ENCODE measurements at places on chromosomes 13 and 19.
A peak's percentile ranks its signal among the peaks of the same experiment; 100 is the strongest.

DNA sequence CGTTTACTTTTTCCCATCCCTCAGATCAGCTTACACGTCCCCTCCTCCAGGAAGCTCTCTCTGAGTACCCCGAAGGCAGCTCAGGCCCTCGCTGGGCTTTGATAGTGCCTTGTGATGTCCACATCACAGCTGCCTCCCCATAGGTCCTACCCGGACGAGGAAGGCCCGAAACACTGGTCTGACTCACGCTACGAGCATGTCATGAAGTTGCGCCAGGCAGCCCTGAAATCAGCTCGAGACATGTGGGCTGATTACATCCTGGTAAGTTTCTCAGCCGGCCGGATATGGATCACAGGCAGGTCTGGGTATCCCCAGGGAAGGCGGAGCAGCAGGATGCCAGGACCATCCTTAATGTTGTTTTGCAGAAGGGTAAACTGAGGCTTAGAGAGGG is 4.8 kb downstream of the COLGALT1 start:
- H3K36me3 ChIP-seq = no peaks in the 10 kb centered on the region
- H3K27me3 ChIP-seq = no peaks in the 10 kb centered on the region
- DNase-seq = no peak
- no peak overlapping the region for H3K4me3 ChIP-seq
- peaks cover 10% of the 10 kb centered on the region for H3K4me1 ChIP-seq

GRCh38 chr19:44608391-44608821 is 5.0 kb upstream of the IGSF23 start:
- no peak overlapping the region for H3K27ac ChIP-seq
- H3K4me3 ChIP-seq = no peak overlapping the region
- H3K4me1 ChIP-seq = peaks cover 20% of the 10 kb centered on the region
- no peaks in the 10 kb centered on the region for H3K36me3 ChIP-seq

- peaks cover 3% of the 10 kb centered on the region for H3K4me1 ChIP-seq
- H3K36me3 ChIP-seq = no peaks in the 10 kb centered on the region
- DNase-seq = no peak
- no peak overlapping the region for H3K4me3 ChIP-seq
- no peaks in the 10 kb centered on the region for H3K27me3 ChIP-seq
- no peak overlapping the region for H3K27ac ChIP-seq
Observed at GRCh38 chr13:41199526-41199925, 5.2 kb upstream of the KBTBD7 start.

- no peak for DNase-seq
- peaks cover under 1% of the 10 kb centered on the region for H3K36me3 ChIP-seq
- no peaks in the 10 kb centered on the region for H3K27me3 ChIP-seq
- H3K27ac ChIP-seq = peak overlapping the region; percentile 94
Observed at GRCh38 chr19:4455719-4456475, 1.7 kb downstream of the UBXN6 start.

GRCh38 chr19:4016903-4017638 is 9.5 kb downstream of the PIAS4 start:
- H3K36me3 ChIP-seq = peaks cover 20% of the 10 kb centered on the region
- H3K27me3 ChIP-seq = no peaks in the 10 kb centered on the region

GRCh38 chr19:49718991-49719390 is 28.1 kb downstream of the CPT1C start:
- peak overlapping the region; percentile 61 for H3K27ac ChIP-seq
- DNase-seq = no peak
- peak overlapping the region; percentile 97 for H3K4me3 ChIP-seq
- H3K36me3 ChIP-seq = peaks cover 20% of the 10 kb centered on the region

- H3K4me3 ChIP-seq = peak overlapping the region; percentile 90
- H3K27ac ChIP-seq = peak overlapping the region; percentile 95
- H3K36me3 ChIP-seq = no peaks in the 10 kb centered on the region
- no peaks in the 10 kb centered on the region for H3K27me3 ChIP-seq
Observed at GRCh38 chr19:21604351-21604926, 99.0 kb downstream of the ZNF429 start.

DNA sequence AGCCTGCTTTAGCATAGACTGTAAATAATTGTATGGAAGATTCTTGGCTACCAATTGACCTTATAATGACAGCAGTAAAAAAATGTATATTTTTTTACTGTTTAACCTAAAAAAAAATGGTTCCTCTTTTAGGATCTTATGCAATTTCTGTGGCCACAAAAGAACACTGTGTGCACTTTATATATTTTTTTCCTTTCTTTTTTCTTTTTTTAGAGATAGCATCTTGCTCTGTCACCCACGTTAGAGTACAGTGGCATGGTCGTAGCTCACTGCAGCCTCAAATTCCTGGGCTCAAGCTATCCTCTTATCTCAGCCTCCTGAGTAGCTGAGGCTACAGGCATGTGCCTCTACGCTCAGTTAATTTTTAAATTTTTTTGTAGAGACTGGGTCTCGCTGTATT is 6.1 kb downstream of the FLT3 start:
- no peak overlapping the region for H3K27ac ChIP-seq
- DNase-seq = no peak
- H3K36me3 ChIP-seq = no peaks in the 10 kb centered on the region
- H3K4me1 ChIP-seq = peaks cover 10% of the 10 kb centered on the region

- no peak for DNase-seq
- no peaks in the 10 kb centered on the region for H3K27me3 ChIP-seq
- peaks cover 19% of the 10 kb centered on the region for H3K4me1 ChIP-seq
- H3K4me3 ChIP-seq = no peak overlapping the region
- no peaks in the 10 kb centered on the region for H3K36me3 ChIP-seq
Observed at GRCh38 chr13:40328091-40328490, 338.4 kb downstream of the FOXO1 start.

DNA sequence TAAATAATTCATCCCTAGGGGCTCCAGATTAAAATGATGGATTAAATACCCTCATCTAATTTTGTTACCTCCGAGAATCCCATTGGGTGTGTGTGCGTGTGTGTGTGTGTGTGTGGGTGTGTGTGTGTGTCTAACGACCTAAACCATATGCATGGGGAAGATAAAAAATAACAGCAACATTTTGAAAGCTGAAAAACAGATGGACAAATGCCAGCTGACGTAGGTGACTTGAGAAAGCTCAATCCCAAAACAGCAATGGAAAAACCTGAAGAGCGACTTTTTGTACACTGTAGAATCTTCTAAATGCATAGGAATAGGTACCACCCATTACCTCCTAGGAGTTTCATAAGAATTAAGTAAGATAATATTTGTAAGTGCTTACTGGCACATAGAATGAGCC is 8.7 kb upstream of the RPL21 start:
- no peaks in the 10 kb centered on the region for H3K27me3 ChIP-seq
- H3K4me3 ChIP-seq = no peak overlapping the region
- H3K36me3 ChIP-seq = no peaks in the 10 kb centered on the region
- no peak overlapping the region for H3K27ac ChIP-seq
